ENCODE measurements at places on chromosomes 6 and 20.

DNA sequence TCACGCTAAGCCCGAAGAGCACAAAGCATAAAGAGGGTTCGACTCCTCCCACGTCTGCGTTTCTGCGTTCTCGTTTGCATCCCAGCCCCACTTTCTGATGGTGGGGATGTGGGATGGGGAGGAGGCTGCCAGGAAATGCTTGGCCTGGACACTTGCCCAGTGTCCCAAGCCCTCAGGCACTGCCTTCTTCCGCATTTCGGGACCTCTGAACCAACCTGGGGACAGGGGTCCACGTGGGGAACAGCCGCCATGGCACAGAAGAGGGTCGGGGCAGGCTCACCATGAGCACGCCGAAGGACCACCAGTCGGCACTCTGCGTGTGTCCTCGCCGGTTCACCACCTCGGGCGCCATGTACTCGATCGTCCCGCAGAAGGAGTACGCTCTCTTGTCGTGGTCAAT is 88.2 kb downstream of the RAMACL start:
- DNase-seq = no peak

- peak; percentile 18 for DNase-seq
Measured at GRCh38 chr6:89161326-89162046, 15.6 kb downstream of the PM20D2 start.

- DNase-seq = no peak
Measured at GRCh38 chr20:42837456-42837855, 352.2 kb downstream of the PTPRT start.

DNA sequence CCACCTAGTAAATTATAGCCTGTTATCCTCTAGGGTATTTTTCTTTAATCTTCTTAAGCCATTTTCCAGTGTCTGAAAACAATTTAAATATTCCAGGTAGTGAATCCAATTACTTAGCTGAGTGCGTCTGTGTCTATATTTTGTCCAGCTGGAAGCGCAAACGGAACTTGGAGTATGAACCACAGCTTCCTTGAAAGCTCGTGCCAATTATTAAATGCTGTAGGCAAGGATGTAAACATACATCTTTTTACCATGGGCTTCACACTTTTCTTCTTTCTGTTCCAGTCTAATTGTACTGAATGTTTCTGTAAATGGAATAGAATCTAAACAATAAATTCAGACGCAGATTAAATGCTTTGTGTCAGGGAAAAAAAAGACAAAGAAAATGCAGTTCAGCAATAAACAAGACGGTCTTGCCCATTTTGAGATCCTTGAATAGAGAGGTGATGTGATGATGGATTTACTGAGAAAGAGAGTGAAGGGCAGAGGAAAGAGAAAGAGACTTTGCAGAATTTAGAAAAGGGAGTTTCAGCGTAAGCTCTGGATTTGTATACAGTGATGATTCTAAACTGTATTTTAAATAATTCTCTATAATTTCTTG is 1.9 kb downstream of the PLCB1 start:
- no peak for DNase-seq

DNA sequence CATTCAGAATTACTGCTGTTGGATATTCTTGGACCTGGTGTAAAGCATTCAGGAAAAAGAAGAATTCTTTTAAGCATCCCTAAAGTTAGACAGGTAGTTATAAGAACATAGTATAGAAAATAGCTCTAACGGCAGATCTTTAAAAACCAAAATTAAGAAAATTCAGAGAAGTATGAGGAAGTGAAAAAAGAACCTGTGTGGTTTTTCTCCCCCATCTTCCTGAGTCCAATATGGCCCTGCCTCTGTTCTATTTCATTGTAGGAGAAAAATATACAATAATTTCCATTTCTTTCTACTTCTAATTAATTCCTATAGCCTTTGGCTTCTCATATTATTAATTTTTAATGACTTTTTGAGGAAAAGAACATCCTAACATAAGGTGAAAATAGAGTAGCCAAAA is 47.1 kb downstream of the FHL5 start:
- DNase-seq = no peak

DNA sequence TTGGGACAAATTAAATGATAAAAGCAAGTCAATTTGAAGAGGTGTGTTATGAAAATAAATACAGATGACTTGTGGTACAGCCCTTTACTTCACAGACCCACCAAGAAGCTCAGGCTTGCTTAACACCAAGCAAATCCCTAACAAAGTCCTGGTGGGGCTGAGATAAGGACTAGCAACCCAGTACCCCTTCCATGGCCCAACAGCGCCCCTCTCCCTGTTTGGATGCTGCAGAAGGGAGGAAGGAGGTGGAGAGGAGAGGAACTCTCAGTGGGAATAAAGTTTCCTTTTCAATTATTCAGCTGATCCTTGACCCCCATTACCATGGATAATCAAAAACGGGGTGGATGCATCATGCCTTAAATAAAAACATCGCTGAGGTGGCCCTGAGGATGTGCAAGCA is 4.5 kb upstream of the ZNF831 start:
- no peak for DNase-seq

DNA sequence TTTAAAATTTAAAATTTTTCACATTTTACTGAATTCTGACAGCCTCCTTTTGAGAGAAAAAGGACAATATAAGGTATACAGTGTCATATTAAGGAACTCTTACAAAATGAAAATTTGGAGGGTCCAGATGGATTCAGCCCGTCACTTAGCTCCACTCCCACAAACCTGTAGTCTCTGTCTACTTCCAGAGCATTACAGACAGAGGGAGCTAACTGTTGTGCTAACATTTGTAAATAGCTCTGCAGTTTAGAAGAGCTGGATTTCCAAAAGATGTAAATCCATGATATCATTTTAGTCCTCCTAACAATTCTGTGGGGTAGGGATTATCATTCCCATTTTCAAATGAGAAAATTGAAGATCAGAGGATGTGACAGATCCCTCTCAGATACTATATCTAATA is 16.1 kb upstream of the SERINC3 start:
- DNase-seq = no peak

GRCh38 chr20:9508240-9508661 is 6.1 kb upstream of the LAMP5 start:
- DNase-seq = no peak

GRCh38 chr6:143362192-143362558 is 88.3 kb downstream of the ADAT2 start:
- DNase-seq = no peak

GRCh38 chr6:82616386-82617028 is 252.9 kb downstream of the TPBG start:
- no peak for DNase-seq

GRCh38 chr6:48869595-48869994 is 593.5 kb downstream of the MMUT start:
- no peak for DNase-seq

GRCh38 chr20:58011106-58011946 is 217.1 kb downstream of the ANKRD60 start:
- no peak for DNase-seq

DNA sequence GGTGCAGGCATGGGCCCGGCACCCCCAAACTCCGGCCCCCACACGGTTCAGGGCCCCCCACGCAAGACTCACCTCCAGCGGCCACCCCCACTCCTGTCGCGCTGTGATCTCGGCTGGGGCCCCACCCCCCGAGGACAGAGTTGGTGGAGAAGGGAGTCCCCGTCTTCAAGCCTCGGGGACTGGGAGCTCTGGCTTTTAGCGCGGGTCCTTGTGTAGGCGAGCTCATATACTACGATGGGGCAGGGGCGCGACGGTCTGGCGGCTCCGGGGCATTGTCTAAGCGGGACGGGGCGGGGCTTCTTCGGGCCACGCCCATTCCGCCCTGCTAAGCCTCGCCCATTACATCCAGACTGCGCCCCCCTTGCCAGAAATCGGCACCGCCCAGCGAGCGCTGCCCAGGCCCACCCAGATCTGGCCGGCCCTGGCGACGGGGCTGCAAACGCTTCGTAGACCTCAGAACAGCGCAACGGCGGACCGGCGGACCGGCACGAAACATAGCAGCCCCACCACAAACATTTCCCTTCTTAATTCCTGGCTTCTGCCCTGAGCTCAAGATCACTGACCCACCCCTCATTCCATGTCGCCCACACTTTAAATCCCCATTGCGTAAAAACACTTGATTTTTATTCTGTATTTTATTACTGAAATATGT is 1.0 kb upstream of the DDAH2 start:
- DNase-seq = peak; percentile 97

DNA sequence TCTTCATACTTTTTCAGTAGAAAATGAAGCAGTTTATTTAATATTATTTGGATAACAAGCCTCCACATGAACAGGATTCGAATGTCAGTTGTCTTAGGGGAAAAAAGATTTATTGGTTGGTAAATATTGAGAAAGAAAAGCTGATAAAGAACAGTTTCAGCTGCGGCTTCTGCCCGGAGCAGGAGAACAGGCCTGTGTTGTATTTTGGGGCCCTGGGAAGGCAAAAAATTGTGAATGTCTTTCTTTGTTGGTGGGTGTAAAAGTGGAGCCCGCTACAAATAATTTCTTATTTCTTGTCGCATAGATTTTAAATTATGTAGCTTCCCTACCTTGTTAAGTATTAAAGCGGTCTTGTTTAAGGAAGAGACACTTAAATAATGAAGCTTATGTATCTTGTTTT is 90.5 kb upstream of the PAX1 start:
- no peak for DNase-seq

Data from eye (tissue), 1 donor.